ENCODE measurements at places on chromosomes 2 and 18.

GRCh38 chr2:2932692-2933305 is 444.8 kb downstream of the EIPR1 start:
- DNase-seq, result no peak

- DNase-seq, result no peak
Measured at GRCh38 chr18:44920441-44920840, 239.8 kb downstream of the SETBP1 start.

DNA sequence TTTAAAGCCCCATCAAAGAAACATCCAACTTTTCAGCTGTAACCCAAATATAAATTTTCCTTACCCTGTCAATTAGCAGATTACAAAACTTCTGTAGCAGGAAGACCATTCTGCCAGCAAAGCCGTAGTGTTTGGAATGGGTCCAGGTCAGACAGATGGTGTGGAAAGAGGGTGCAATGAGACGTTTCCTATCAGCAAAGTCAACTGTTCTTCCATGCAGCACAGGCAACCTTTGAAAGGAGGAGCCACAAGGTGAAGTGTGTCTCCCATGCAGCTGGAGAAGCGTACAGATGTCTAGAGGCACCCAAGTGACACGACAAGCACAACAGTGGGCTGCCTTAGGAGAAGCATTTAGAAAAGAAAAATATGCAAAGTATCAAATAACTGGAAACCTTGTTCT is 83.7 kb downstream of the SP3 start:
- no peak for DNase-seq

DNA sequence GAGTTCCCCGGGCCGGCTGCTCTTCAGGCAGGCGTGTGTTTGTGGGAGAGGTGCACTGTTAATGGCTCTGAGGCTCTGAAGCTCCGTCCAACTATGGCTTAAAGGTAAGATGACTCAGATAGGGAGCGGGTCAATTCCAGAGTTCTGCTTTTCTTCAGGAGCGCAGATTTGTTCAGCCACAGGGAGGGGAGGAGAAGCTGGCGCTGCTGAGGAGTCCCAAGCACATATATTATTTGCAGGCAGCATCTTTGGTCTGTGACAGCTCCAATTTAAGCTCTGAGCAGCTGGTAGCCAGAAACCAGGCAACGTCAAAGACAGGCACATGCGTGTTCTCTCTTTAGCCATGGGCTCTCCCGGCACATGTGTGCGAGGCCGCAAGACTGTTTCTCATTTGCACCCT is 229.2 kb downstream of the BCL2 start:
- no peak for DNase-seq

- DNase-seq, result no peak
Measured at GRCh38 chr2:30780776-30781330, 26.4 kb downstream of the CAPN13 start.

DNA sequence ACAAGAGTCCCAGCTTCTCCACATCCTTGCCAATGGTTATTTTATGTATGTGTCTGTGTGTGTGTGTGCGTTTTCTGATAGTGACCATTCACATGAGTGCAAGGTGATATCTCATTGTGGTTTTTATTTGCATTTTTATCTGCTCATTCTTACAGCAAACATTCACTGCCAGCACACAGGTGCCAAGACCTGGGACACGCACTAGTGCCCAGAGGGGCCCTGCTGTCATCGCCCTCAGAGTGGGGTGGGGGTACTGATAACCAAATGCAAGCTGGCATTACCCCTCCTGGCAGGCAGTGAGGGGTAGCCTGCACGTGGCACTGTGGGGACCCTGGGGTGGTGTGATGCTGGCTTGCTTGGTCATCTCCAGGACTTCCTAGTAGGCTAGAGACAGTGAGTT is 285.4 kb downstream of the LPIN1 start:
- no peak for DNase-seq

DNA sequence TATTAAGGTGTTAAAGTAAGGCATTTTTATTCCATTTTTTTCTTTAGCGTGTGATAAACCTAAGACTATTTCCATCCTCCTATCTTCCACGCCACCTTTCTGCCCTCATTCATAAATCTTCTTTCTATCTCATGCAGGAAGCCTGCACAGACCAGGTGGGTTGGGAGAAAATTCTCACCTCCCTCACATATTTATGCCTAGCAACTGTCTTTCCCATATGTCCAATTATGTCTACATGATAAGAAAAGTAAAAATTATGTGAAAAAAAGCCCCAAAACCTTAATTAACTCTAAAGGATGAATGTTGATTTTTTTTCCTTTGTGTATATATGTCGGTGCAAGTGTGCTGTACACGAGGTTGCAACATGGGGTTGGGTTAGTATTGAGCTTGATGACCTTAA is 225.6 kb upstream of the GCFC2 start:
- DNase-seq, result no peak

DNA sequence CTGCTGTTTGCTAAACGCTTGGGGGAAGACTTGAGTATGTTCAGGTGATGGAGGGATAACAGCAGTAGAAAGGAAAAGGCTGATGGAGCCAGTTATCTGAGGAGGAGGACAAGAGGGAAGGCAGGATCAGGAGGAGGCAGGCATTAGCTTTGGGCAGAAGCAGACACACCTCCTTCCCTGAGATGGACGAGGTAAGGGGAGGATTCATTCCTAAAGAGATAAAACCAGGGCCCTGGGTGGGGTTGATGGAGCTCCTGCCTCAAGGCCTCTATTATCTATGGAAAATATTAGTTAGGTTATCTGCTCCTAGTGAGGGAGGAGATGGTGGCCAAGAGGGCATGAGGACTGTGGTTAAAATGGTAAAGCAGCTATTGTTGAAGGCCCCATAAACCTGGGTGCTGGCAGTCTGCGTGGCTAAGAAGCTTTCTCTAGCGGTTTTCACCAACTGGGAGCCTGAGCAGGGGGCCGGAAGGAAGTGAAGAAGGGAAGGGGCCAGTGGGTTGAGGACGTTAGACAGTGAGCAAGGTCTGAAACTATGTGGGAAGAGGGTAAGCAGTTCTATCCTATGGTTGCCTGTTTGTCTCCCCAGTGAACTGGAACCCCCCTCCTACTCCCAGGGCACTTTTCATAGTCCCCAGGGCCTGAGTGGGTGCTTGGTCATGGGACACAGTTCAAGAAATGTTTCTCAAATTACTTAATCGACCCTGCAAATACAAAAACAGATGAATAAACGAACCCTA is 56.6 kb upstream of the HK2 start:
- no peak for DNase-seq

- no peak for DNase-seq
Measured at GRCh38 chr18:55088000-55088401, 128.7 kb upstream of the CCDC68 start.

GRCh38 chr2:28350196-28350595 is 42.5 kb upstream of the FOSL2 start:
- DNase-seq, result no peak

DNA sequence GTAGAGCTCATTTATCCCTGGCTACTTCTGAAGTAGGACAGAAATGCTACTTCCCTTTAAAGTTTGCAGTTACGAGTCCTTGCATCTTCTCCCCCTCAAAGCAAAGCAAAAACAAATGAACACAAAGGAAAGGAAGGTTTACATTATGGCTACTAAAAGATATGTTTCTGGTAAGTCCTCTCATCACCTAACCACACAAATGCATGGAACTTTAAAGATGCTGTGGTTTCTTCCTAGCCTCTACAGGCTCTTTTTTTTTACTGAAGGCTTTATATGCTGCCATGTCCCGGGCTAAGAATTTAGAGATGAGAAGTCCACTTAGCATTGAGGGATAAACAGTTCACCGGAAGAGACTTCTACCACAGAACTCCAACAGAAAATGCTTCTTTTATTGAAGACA is 291.2 kb downstream of the SS18 start:
- DNase-seq, result no peak

DNA sequence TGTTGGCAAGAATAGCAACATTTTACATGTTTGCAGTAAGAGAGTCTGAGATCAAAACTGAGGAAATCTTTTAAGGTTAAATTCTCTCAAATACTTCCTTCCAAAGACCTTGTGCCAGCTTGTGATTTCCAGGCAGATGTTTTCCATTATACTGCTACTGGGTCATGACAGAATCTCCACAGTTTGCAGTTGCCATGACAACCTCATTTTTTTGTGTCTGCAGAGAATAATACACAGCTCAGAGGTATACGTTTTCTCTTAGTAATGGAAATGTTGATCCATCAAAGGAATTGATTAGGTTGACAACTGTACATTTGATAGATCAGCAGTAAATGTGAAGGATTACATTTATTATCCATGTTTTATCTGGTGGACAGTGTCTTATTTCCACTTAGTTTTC is 29.1 kb upstream of the CSRNP3 start:
- DNase-seq, result no peak

DNA sequence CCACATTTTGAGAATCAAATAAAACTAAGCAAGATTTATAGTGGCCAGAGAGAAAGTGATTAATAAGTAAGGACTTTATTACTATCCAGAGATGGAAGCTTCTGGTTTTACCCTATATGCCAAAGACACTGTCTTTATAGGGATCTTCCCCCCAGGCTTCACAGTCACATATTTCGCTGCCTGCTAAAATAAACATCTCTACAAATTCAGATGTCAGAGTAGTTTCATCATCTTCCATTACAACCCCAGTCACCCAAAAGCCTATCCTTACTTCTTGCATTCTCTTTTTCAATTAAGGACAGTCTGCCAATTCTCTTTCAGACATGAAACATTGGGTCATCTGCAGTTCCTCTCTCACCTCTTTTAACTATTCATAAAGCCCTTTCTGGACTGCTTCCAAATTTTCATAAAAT is 28.3 kb downstream of the CREB1 start:
- no peak for DNase-seq

DNA sequence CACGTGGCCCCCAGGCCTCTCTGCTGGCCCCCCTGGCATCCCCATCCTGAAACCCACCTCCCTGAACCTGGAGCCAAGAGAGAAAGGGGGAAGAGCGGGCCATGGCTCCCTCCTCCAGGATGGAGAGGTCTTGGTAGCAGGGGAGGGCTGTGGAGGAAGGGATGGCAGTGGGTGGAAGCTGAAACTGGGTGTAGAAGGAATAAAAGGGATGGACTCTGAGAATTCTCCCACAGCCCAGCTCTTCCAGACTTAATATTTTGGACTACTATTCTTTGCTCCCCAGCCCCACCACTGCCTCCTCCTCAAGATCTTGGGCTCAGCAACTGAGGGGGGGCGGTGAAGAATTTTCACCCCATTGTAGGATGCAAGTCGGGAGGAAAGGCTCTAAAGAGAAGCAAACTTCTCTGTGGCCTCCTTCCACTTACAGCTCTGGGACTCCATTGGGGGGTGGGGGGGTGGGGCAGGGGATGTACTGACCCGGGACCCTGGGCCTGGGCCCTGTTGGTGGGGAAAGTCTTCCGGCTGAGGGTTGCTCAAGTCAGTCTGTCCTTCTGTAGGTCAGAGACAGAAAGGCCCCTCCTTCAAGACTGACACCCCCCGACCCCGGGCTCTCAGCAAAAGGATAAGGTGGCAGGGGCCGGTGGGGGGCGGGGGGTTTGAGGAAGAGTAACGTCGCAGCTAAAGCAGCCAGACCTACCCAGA is 501 bp downstream of the TNS1 start:
- no peak for DNase-seq

GRCh38 chr2:182933629-182934028 is 67.2 kb upstream of the FRZB start:
- no peak for DNase-seq

DNA sequence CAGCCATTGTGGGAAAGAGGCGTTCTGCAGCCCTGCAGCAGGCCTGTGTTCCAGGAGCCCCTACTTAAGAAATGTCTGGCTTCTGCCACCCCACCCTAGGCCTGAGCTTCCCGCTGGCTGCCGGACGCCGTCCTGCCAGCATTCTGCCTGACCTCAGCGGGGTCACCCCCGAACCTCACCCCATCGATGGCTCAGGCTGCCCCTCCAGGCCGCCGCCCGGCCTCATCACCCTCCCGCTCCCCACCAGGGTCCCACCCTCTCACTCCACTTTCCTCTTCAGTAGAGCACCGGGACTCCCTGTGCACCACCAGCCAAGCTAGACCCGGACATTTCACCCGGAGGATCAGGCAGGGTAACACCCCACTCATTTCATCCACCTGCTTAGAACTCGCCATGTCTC is 73.6 kb upstream of the SALL3 start:
- no peak for DNase-seq

DNA sequence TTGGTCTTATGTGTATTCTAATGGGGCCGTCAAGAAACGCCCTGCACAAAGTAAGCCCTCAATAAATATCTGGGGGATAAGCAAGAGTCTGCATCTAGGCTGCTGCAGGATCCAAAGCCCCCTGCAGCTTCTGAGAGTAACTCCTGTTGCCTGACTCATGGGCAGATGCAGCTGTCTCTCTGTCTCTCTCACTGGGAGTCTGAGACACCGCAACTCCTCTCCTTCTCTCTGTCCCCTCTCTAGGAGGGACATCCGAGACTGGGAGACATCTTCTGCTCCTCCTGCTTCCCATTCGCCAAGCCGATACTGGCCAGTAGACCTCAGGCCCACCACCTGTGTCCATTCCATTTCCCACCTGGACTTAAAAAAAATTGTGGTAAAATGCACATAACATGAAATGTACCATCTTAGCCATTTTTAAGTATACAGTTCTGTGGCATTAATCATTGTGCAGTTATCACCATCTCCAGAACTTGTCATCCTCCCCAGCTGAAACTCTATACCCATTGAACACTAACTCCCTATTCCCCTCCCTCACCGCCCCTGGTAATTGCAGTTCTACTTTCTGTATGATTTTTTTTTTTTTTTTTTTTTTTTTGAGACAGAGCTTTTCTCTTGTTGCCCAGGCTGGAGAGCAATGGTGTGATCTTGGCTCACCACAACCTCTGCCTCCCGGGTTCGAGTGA is 20.1 kb downstream of the DYSF start:
- no peak for DNase-seq

GRCh38 chr2:225010804-225011203 is 31.5 kb downstream of the DOCK10 start:
- no peak for DNase-seq

- DNase-seq, result no peak
Measured at GRCh38 chr18:69948919-69949537, 1.4 kb upstream of the CD226 start.

- DNase-seq, result no peak
Measured at GRCh38 chr2:222652491-222653255, 3.2 kb downstream of the FARSB start.

DNA sequence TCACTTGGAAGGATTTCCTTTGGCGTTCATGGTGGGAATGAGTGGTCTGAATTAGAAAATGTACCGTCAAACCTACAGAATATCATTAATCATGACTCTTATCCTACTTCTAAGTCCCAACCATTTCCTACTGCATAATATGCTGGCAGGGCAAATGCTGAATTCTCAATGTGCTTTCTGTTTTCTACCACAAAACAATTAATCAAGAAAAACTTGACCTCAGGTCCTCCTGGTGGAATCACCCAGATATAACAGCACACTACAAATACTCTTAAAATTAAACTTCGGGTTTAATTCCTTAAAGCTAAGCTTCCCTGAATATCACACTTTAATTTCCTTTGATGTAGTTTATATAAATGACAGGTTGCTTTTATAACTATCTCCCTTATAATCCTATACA is 301.6 kb downstream of the AFF3 start:
- DNase-seq, result no peak
